ENCODE measurements at places on chromosomes 3 and 15.

DNA sequence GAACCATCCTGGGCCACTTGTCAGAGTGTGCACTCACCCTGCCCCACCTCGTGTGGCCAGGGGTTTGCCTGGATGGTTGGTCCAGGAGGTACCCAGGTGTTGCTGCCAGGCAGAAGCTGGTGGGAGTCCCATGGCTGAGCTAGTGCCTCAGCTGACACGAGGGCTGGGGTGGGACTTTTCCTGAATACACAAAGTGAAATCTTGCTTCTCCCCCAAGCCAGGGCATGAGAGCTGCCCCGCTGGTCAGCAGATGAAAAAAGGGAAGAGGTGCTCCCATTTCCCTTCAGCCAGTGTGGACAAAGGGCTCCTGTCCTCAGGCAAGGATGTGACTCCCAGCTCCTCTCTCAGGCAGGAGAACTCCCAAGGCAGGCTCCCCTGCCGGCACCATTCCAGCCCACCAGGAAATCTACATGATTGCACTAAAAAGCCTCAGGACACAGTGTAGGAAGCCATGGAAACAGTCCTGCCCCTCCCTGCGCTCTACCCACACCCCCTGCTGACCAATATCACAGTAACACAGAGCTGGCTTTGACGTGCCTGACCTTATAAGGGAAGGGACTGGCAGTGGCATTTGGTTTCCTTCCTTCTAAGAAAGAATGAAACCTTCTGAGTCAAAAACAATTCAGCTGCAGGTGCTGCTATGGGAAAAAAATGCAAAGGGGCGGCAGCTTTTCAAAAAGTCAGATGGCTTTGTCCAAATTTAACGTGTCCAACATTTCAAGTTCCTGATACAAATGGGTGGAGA lies 33.9 kb downstream of the MYO5C start:
- DNase-seq, result peak; percentile 73

GRCh38 chr15:53189860-53190259 lies 399.7 kb upstream of the ONECUT1 start:
- no peak for DNase-seq

- DNase-seq, result peak; percentile 66
Measured at GRCh38 chr15:62059816-62060112, 483 bp downstream of the VPS13C start.

GRCh38 chr3:70855149-70855548 lies 542.7 kb upstream of the MDFIC2 start:
- DNase-seq, result no peak

DNA sequence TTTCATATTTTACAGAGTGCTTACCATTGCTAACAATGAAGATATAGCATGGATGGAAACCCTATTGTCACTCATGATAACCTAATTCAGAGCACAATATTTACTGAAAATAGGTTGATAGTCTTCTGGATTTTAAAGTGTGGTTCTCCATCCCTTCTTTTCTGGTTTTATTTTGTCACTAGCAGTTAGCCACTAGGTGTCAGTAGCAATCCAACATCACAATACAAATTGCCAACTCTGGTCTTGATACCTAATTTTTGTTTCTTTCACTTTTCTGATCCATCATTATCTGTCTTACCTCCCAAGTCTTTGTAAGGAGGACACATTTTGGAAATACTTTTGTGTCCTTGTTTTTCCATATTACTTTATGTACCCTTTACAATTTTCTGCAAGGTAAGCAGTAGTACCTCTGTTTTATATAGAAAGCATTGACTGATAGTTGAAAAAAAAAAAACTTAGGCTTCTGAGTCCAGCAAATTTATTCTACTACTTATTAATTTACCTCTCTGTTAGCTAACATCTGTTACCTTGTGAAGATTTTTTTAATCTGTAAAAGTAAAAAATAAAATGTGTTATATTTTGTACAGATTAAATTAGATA lies 28.3 kb upstream of the CRYBG3 start:
- no peak for DNase-seq

- no peak for DNase-seq
Measured at GRCh38 chr15:97840501-97840900, 120.0 kb upstream of the ARRDC4 start.

- DNase-seq, result no peak
Measured at GRCh38 chr3:66023738-66024385, 14.9 kb downstream of the MAGI1 start.

GRCh38 chr3:134066651-134067530 lies 37.2 kb upstream of the SLCO2A1 start:
- DNase-seq, result no peak

GRCh38 chr3:25697553-25697952 lies 32.8 kb upstream of the TOP2B start:
- no peak for DNase-seq

GRCh38 chr15:56737791-56738190 lies 4.5 kb upstream of the ZNF280D start:
- DNase-seq, result no peak

DNA sequence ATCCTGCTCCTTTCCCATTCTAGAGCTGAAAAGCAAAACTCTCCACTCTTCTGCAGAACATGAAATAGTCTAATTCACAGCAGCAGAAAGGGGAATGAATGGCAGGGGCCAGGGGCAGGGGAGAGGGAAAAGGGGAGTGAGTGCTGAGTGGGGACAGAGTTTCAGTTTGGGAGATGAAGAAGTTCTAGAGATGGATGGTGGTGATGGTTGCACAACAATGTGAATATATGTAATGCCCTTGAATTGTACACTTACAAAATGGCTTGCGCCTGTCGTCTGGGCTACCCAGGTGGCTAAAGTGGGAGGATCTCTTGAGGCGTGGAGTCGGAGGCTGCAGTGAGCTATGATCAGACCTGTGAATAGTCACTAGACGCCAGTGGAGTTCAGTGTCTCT lies 78.5 kb upstream of the MEF2A start:
- no peak for DNase-seq

DNA sequence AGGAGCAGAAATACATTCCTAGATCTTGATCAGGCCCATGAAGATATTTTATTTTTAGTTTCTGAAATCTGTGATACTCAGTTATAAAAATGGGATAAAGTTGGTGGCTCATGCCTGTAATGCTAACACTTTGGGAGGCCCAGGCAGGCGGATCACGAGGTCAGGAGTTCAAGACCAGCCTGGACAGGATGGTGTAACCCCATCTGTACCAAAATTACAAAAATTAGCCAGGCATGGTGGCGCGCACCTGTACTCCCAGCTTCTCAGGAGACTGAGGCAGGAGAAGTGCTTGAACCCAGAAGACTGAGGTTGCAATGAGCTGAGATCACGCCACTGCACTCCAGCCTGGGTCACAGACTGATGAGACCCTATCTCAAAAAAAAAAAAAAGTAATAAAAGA lies 105.5 kb downstream of the IL1RAP start:
- no peak for DNase-seq

GRCh38 chr3:82093641-82094040 lies 332.2 kb upstream of the GBE1 start:
- no peak for DNase-seq

- DNase-seq, result peak; percentile 61
Measured at GRCh38 chr15:74167891-74168331, 5.6 kb upstream of the ISLR start.

DNA sequence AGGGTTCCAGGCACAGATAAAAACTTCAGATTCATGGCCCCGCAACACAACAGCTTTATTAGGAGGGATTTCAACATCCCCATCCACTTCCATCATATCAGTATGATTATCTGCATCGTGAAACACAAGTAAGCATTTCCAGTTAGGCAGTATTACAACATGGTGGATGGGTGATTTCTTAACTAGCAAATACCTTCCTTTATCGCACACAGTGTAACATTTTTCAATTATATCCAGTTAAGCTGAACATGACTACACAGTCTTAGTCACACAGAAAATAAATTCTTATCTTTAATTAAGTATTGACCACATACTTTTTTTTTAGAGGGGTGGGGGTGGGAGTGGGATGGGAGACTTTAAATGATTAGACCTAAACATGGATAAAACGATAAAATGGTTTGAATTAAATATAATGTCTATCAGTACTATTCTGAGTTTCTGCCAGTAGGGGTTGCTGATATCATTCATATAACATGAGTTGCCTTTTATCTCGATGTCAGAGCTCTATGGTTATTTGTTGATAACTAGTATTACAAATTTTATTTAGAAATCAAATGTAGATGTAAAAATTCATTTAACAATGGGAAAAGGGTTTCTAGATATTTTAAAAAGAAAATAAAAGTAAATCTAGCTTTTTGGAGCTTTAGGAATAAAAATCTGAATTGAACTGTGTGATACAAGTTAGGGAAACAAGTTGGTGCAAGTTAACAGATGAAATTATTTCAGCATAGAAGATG lies 146.6 kb downstream of the TBL1XR1 start:
- no peak for DNase-seq

GRCh38 chr15:24944954-24945353 lies 9.8 kb upstream of the SNRPN start:
- DNase-seq, result no peak

GRCh38 chr3:4376499-4376898 lies 73.3 kb downstream of the SETMAR start:
- DNase-seq, result no peak

- DNase-seq, result no peak
Measured at GRCh38 chr3:168678730-168679129, 583.0 kb upstream of the GOLIM4 start.

GRCh38 chr3:189513281-189514117 lies 117.7 kb upstream of the TP63 start:
- no peak for DNase-seq

GRCh38 chr3:24253336-24253735 lies 241.3 kb downstream of the THRB start:
- no peak for DNase-seq

DNA sequence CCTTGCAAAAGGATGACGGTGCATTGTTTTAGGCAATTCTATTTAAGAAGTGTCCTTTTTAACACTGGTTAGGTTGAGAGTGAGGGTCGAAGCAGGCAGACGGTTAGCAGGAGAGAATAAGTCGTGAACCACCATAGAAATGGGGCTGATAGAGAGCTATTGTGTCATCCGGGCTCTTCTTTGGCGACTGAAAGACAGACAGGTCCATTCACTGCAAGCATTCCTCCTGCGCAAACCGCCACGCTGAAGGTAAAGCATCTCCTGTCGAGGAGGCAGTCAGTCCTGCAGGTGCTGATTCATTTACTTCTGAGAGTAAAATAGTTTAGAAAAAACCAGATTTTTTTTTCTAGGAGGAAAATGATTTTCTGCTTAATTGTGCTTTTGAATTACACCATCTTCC lies 1002.8 kb upstream of the NR2F2 start:
- DNase-seq, result no peak

DNA sequence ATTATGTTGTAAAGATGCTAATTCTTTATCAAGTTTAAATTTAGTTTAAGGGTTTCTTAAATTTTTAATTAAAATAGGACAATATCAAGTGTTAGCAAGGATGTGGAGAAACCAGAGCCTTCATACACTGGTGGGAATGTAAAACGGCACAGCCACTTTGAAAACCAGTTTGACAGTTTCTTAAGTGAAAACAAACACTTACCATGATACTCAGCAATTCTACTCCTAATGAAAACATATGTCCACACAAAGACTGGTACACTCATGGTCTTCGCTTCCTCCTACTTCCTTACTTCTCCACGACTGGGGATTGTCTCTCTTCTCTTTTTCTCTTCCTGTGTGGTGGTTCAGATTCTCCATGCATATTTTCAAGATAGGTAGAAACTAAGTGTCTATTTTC lies 9.2 kb downstream of the SKIC8 start:
- no peak for DNase-seq

- no peak for DNase-seq
Measured at GRCh38 chr15:78981532-78982313, 36.9 kb upstream of the CTSH start.

DNA sequence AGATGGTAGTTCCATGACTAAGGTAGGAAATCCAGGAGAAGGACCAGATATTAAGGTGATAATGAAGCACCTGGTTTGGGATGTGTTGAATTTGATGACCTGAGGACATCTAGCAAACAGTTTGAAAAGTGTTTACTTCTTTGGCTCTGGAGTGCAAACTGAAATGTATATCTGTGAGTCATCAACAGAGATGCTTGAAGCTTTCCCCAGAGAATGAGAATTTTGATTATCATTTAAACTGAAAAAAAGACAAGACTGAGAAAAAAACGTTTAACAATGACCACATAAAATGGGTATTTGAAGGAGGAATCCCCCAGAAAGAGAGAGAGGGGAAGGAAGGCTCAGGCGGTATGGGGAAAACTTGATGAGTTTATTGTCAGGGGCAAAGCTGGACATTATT lies 20.7 kb upstream of the GSK3B start:
- no peak for DNase-seq

DNA sequence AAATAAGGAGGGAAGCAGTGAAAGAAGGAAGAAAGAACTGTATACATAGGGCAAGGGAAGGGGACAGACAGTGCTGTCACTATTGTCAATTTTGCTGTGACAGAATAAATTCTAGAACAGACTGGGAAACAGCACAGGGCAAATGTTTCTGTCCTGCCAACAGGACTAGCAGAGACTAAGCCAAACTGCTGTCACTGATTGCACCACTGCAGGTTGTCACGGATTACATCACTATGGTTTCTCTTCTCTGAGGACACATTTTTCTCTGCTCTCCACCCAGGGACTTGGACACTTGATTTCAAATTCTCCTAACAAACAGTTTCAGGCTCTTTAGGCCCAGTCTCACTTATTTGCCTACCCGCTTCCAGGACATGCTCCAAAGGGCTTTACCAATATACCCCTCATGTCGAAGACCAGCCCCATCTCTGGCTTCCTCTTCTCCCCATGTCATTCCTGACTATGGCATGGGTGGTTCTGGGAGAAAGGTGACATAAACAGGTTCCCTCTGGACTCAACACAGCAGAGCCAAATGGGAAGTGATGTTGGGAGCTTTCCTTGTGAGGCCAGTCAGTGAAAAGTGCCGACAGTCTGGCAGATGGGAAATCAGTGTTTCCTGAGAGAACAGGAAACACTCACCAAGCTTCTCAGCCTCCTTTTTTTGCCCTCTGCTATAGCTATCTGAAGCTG lies 70.2 kb upstream of the ST3GAL6 start:
- no peak for DNase-seq

GRCh38 chr3:53713626-53714025 lies 132.6 kb downstream of the CHDH start:
- DNase-seq, result no peak

GRCh38 chr15:83288381-83288801 lies 3.9 kb upstream of the BNC1 start:
- no peak for DNase-seq

GRCh38 chr3:45931496-45931895 lies 11.8 kb upstream of the CXCR6 start:
- no peak for DNase-seq

GRCh38 chr3:143207338-143207961 lies 87.9 kb downstream of the CHST2 start:
- DNase-seq, result no peak
